ENCODE measurements at places on chromosomes 2 and 18.

GRCh38 chr2:144826105-144826504 is 306.2 kb upstream of the ZEB2 start:
- DNase-seq = no peak

DNA sequence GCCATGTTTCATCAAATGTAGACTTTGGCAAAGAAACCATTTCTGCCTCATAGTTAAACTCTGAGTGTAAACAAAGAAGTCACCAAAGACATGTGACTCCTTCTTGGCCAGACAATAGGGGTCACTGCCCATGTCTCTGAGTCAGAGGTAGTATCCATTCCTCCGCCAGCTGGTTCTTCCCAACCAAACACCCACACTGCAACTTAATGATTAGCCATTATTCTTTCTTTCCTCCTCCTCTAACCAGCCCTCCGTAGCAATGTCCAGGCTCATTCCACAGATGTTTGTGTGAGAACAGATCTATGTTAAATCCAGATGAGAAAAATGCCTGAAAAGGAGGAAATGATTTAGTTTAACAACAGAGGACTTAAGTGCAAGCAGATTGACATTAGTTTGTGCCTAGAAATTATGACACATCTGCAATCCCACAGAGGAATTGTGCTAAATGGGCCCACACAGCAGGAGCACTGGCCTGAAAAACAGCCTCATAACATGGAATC is 127.9 kb upstream of the SH3BP4 start:
- DNase-seq = no peak

GRCh38 chr2:223759569-223760430 is 77.6 kb downstream of the AP1S3 start:
- DNase-seq = no peak

- DNase-seq = no peak
Measured at GRCh38 chr2:200099256-200099655, 143.9 kb downstream of the MAIP1 start.

- DNase-seq = no peak
Measured at GRCh38 chr2:8677646-8678592, 3.9 kb upstream of the ID2 start.

GRCh38 chr2:34241905-34242762 is 643.0 kb upstream of the FAM98A start:
- DNase-seq = no peak

DNA sequence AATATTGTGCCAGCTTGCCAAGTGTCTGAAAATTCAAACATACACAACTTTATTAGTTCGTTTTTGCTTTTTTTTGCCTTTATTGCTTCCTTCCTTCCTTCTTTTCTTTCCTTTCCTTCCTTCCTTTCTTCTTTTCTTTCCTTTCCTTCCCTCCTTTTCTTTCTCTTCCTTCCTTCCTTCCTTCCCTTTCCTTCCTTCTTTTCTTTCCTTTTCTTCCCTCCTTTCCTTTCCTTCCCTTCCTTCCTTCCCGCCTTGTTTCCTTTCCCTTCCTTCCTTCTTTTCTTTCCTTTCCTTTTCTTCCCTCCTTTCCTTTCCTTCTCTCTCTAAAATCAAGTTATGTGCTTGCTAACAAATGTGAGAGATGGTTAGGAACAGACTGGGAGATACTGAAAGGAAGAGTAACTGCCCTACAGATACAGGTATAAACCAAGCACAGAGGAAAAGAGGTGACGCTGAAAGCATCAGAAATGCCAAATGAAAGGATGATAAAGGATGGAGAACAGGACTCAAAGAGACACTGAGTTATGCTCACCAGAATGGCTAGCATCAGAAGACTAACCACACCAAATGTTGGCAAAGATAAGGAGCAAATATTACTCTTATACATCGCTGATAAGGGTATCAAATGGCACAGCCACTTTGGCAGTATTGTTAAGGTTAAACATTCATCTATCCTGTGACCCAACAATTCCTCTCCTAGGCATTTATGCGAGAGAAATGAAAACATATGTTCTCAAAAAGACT is 151.6 kb downstream of the MREG start:
- no peak for DNase-seq

DNA sequence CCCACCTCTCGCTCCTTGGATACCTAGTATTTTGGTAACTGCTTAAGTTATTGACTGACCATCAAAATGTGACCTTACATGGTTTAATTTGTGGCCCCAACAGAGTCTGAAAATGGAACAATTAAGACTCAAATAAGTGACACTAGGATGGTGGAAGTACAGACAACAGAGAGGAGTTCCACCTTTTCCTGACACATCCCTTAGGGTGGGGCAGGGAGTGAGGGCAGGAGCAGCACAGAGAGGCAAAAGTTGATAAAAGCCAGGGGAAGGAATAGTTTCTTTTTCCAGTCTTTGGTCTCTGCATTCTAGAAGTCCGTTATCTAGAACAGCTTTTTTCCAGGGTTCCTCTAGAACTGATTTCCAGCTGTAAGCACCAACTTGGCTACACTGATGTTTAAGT is 32.2 kb downstream of the FTCDNL1 start:
- DNase-seq = no peak

GRCh38 chr2:39470580-39470979 is 33.5 kb upstream of the MAP4K3 start:
- no peak for DNase-seq

- no peak for DNase-seq
Measured at GRCh38 chr2:207482630-207483029, 47.1 kb upstream of the CREB1 start.

- no peak for DNase-seq
Measured at GRCh38 chr2:55073000-55073983, 23.0 kb upstream of the RTN4 start.

- DNase-seq = no peak
Measured at GRCh38 chr2:120567128-120567527, 168.5 kb upstream of the GLI2 start.

DNA sequence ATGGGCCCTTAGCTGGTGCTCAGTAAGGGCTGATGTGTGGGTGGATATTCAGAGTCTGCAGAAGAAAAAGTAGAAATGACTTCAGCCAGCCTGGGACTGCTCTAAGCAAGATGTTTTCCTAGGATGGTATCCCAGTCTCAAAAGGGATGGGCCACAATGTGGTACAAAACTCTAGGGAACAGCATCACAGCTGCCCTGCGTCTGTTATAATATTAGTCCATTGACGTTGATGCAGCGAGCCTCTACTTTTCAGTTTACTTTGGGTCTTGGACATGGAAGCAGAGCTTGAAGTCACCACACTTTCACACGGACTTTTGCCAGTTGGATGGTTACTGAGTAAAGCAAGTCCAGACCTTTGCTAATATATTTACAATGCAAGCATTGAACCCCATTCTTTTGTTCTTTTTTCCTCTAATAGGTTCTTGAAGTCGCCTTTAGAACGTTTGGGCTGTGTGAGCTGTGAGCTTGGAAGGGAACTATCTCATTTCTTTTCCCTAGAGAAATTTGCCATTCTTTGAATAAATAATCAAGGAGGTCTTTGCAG is 105.7 kb downstream of the RDH14 start:
- no peak for DNase-seq

DNA sequence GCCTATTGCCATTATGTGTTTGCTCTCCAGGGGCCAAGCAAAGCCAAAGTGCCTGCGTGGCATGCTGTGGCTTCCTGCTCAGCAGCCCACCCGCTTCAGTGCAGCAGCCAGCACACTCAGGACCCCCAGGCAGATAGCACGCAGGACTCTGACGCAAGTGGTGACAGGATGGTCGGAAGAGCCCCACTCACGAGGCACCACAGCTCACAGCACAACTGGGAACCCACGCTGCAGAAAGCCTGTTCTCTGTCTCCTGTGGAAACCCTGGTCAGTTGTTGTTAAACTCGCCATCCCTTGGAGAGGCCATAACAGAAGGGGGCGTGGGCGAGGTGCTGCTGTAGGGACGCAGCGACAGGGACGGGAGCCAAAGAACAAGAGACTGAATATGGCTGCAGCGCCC is 76.4 kb downstream of the HDAC4 start:
- DNase-seq = no peak

DNA sequence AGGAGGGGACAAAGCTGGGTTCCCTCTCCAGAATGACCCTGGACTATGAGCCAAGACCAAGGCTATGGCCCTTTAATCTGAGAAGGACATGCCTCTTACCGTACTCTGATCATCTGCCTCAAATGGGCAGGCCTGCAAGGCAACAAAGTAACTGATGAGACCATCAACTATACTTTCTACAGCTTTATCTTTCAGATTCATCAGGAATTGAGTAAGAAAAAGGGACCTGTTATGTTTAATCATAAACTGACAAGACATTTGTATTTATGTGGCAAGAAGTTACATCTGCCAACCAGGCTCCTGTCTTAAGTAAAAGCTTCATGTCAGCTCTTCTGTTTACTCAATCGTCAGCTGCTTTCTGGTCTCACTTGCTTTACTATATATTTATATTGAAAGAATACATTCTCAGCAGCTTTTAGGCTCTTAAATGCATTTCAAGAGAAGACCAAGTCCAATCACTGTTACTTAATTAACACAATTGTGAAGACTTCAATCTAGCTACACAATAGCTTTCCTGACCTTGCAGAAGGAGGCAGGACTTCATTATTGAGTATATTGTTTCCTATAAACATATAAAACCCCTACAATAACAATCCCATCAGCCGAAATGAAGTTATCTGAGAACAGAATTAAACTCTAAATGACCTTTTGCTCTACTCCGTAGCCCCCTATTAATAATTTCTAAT is 163.8 kb downstream of the ETAA1 start:
- DNase-seq = no peak

DNA sequence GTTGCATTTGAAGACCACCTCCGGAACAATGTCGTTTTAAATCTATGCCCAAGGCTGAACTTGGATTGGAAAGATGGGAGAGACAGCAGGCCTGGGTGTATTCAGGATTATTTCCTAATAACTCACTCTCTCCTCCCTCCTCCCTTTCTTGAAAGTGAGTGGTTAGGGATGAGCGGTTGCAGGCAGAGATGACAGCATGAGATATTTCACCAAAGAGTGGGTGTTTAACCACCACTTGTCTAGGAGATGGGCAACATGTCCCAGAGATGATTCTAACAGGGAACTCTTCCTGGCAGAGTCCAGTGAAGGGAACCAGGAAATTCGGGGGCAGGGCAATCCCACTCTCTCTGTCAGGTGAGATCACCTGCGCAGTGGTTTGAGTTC is 123.2 kb downstream of the KCTD1 start:
- no peak for DNase-seq

- DNase-seq = no peak
Measured at GRCh38 chr2:45992021-45992740, 305.0 kb upstream of the EPAS1 start.

DNA sequence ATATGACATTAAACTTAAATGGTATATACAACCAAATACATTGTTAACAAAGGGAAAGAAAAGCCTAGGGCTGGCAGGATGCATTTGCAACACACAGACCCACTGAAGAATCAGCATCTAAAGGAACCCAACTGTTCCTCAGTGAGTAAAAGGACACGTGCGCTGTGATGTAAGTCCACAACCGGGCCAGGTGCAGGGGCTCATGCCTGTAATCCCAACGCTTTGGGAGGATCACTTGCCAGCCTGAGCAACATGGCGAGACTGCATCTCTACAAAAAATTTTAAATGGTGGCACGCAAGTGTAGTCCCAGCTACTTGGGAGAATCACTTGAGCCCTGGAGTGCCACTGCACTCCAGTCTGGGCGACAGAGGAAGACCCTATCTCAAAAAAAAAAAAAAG is 3.9 kb downstream of the DTNB start:
- no peak for DNase-seq

- no peak for DNase-seq
Measured at GRCh38 chr2:63034526-63034925, 16.1 kb upstream of the OTX1 start.

DNA sequence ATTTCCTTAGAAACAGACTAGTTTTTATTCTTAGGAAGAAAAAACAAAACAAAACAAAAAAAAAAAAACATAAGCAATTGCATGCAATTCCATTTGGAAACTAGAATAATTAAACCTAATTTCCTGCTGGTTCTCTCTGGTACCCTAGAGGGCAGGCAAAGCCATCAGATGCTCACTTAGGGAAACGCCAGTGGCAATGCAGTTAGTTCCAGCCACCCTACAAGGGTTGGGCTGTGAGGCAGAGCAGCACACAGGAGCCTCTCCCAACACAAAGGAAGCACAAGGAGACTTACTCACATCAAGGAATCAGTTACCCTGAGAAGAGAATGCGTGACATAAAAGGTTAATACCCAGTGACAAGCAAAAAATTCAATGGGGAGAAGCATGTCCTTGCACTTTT is 28.8 kb downstream of the CCDC93 start:
- no peak for DNase-seq

- no peak for DNase-seq
Measured at GRCh38 chr2:118058951-118059350, 29.3 kb upstream of the INSIG2 start.

Data from cortex of kidney (tissue), 1 donor.